Upper lobe of right lung (tissue), 1 donor: ENCODE measurements at places on chromosomes 5 and 9.

GRCh38 chr5:17737092-17737491 is 102.8 kb downstream of the TAF11L14 start:
- no peak for DNase-seq

GRCh38 chr5:57862471-57862911 is 379.9 kb upstream of the ACTBL2 start:
- DNase-seq: no peak

- DNase-seq: no peak
Measured at GRCh38 chr9:70971723-70972122, 149.7 kb downstream of the TRPM3 start.

GRCh38 chr5:168844922-168845296 is 265.7 kb upstream of the PANK3 start:
- no peak for DNase-seq

- DNase-seq: no peak
Measured at GRCh38 chr5:13357929-13358328, 586.6 kb downstream of the DNAH5 start.
